ENCODE measurements at places on chromosomes 7 and 10. TPM values are rescaled to one million over a fixed set of nuclear protein-coding genes. Genes with fewer than 3 reads are reported as not detected.

The BICC1 gene
- 23.8 TPM for total RNA-seq

The HOXA5 gene
- total RNA-seq = 29.6 TPM

The AGAP6 gene
- total RNA-seq = 11.8 TPM

The AP3M1 gene
- total RNA-seq = 30.8 TPM

The ZYX gene
- 167 TPM for total RNA-seq

The VWDE gene
- total RNA-seq = 0.95 TPM

The FEZF1 gene
- total RNA-seq = not detected

DNA sequence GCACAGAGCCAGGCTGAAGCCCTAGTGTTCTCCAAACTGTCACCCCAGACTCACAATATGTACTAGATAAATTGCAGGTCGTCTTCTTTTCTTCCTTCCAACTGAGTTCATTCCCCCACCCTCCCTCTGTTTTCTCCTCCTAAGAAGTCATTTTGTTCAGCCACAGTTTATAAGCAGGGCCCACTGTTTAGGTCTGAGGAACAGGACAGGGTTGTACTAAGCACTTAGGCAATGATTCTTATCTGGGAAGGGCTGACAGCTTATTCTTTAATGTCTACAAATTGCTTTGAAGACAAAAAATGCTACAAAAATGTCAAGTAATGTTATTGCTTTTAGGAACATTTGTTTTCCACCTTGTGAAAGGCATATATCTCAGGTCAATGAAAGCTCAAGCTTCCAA, 59.1 kb downstream of the CDC123 start:
- H3K27ac ChIP-seq = no peak overlapping the region
- no peaks in the 10 kb centered on the region for H3K4me1 ChIP-seq

DNA sequence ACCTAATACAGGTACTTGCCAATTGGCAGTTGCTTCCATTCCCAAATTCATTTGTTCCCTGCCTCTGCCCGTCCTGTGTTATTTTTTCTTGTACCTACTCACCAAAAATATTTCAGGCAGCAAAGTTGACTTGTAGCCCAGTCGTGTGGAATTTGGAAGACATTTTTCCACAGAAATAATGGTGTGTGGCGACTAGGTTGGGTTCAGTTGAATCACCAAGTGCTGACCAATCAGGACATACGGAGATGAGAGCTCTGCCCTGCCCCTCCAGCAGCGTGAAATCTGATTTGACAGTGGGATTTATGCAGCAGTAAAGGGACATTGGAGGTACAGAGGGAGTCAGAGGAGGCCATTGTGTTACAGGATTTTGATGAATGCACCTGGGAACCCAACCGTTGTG, 216.9 kb downstream of the CCDC3 start:
- H3K4me1 ChIP-seq = peaks cover 2% of the 10 kb centered on the region
- H3K27ac ChIP-seq = no peak overlapping the region
- no peak for DNase-seq
- H3K4me3 ChIP-seq = no peak overlapping the region
- H3K36me3 ChIP-seq = no peaks in the 10 kb centered on the region

GRCh38 chr10:13400196-13400965, 52.3 kb upstream of the SEPHS1 start:
- no peak overlapping the region for H3K27ac ChIP-seq
- H3K4me1 ChIP-seq = no peaks in the 10 kb centered on the region
- no peak overlapping the region for H3K4me3 ChIP-seq
- no peaks in the 10 kb centered on the region for H3K36me3 ChIP-seq
- DNase-seq = no peak
- no peaks in the 10 kb centered on the region for H3K27me3 ChIP-seq

- H3K4me1 ChIP-seq = peaks cover 3% of the 10 kb centered on the region
- no peaks in the 10 kb centered on the region for H3K27me3 ChIP-seq
- no peak overlapping the region for H3K4me3 ChIP-seq
- H3K36me3 ChIP-seq = no peaks in the 10 kb centered on the region
- no peak for DNase-seq
- no peak overlapping the region for H3K27ac ChIP-seq
These were observed 171.1 kb downstream of the GLI3 start for GRCh38 chr7:42065942-42066341.

- H3K4me1 ChIP-seq = peaks cover 71% of the 10 kb centered on the region
- H3K4me3 ChIP-seq = no peak overlapping the region
- no peaks in the 10 kb centered on the region for H3K27me3 ChIP-seq
- H3K36me3 ChIP-seq = no peaks in the 10 kb centered on the region
These were observed 43.2 kb downstream of the FAM53B start for GRCh38 chr10:124701038-124701365.

DNA sequence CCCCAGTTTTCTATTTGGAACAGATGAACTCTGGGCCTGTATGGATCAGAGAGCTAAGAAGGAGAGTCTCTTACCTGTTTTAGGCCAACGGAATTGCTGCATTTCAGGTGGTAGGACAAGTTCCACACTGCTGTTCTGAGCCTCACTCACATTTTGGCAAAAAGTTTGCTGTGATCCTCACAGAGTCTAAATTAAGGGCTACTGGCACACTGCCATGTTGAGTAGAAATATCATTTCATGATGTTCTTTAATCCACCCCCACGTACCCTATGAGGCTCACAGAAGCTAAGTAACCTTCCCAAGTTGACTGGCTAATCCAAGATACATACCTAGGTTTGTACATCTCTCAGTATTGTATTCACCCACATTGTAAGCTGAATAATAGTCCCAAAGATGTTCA, 447.2 kb downstream of the INHBA start:
- H3K36me3 ChIP-seq = no peaks in the 10 kb centered on the region
- H3K27ac ChIP-seq = no peak overlapping the region
- H3K4me1 ChIP-seq = no peaks in the 10 kb centered on the region
- DNase-seq = no peak
- no peaks in the 10 kb centered on the region for H3K27me3 ChIP-seq

- DNase-seq = no peak
- H3K27ac ChIP-seq = no peak overlapping the region
- no peaks in the 10 kb centered on the region for H3K36me3 ChIP-seq
- H3K27me3 ChIP-seq = no peaks in the 10 kb centered on the region
These were observed 475.1 kb upstream of the ANKRD30A start for GRCh38 chr10:36650274-36650673.

- H3K36me3 ChIP-seq = no peaks in the 10 kb centered on the region
- H3K4me3 ChIP-seq = no peak overlapping the region
- no peaks in the 10 kb centered on the region for H3K27me3 ChIP-seq
- no peaks in the 10 kb centered on the region for H3K4me1 ChIP-seq
- no peak for DNase-seq
- no peak overlapping the region for H3K27ac ChIP-seq
These were observed 50.6 kb upstream of the STEAP4 start for GRCh38 chr7:88357294-88357693.

DNA sequence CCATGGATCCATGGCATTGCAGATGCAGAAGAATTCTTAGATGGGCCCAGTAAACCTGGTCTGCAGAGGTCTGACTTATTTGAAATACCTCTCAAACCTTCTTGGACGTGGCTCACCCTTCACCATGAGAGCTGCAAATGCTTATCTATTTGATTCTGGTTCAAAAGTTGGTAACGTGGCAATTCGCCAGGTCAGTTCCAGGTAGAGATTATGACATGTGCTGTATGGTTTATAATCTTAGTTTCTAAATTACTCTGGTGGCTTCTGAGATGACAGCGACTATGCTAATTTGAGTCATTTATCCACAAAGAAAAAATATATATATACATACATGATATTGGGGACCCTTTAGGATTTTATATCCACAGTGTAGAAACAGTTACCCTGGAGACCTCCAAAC, 68.8 kb downstream of the NRP1 start:
- no peaks in the 10 kb centered on the region for H3K27me3 ChIP-seq
- no peak overlapping the region for H3K4me3 ChIP-seq
- H3K36me3 ChIP-seq = no peaks in the 10 kb centered on the region
- no peaks in the 10 kb centered on the region for H3K4me1 ChIP-seq
- no peak overlapping the region for H3K27ac ChIP-seq

DNA sequence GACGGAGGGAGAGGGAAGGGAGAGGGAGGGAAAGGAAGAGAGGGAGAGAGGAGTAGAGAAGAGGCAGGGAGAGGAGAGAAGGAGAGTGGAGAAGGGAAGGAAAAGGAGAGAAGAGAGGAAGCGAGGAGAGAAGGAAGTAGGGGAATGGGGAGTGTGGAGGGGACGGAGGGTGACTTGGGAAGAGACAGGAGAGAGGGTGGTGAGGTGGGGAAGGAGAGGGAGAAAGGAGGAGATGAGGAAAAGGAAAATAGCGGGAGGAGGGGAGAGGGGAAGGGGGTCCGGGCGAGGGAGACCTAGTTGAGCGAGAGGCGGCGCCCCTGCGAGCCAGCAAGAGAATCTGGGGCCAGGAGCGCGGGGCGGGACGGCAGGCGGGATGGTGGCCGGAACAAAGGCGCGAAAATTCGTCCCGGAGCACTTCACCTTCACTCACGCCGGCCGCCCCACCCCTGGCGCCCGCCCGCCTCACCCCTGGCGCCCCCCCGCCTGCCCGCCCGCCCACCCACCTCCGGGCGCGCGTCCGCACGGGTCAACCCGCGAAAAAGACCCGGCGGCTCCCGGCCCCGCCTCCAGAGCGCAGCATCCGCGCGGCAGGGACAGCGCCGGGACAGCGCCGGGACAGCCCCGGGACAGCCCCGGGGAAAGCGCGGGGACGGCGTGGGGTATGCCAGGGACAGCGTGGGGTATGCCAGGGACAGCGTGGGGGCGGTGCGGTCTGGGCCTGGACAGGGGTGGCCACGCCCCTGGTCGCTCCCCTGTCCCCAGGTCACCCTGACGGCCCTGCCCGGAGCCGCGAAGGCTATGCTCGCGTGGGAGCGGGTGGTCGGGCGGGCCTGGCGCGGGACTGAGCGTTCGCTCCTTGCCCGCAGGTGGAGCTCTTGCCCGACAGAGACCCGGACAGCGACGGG, 4.2 kb downstream of the VSTM2A start:
- no peaks in the 10 kb centered on the region for H3K27me3 ChIP-seq
- H3K4me1 ChIP-seq = peaks cover 5% of the 10 kb centered on the region
- no peak overlapping the region for H3K27ac ChIP-seq
- no peaks in the 10 kb centered on the region for H3K36me3 ChIP-seq
- no peak for DNase-seq
- H3K4me3 ChIP-seq = peak overlapping the region; percentile 22

GRCh38 chr10:133616371-133617130, 10.0 kb downstream of the FRG2B start:
- H3K36me3 ChIP-seq = no peaks in the 10 kb centered on the region
- no peak overlapping the region for H3K27ac ChIP-seq
- no peaks in the 10 kb centered on the region for H3K4me1 ChIP-seq
- no peaks in the 10 kb centered on the region for H3K27me3 ChIP-seq
- H3K4me3 ChIP-seq = no peak overlapping the region

DNA sequence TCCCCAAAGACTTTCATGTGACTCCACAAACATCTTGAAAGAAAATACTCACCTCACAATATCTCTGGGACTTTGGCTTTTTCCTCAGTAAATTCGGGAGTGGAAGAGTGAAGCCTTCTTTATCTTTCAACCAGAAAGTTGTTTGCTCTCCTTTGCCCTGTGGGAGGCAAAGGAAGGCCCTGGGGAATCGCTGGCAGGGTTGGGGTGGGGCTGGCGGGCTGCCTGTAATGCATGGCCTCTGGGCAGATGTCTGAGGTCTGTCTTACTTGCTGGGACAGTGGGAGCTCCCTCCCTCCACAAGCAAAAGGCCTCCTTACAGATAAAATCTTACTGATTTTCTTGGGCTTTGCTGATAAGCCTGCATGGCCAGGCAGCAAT, 24.9 kb downstream of the TECTB start:
- no peak for DNase-seq
- no peaks in the 10 kb centered on the region for H3K4me1 ChIP-seq
- H3K36me3 ChIP-seq = no peaks in the 10 kb centered on the region
- H3K27me3 ChIP-seq = no peaks in the 10 kb centered on the region

All from ovary (tissue), 10 donors.